ENCODE measurements at places on chromosomes 11 and 22. TPM values are rescaled to one million over a fixed set of nuclear protein-coding genes. Genes with fewer than 3 reads are reported as not detected.

- no peak overlapping the region for H3K27ac ChIP-seq
- no peaks in the 10 kb centered on the region for H3K36me3 ChIP-seq
- no peaks in the 10 kb centered on the region for H3K4me1 ChIP-seq
Measured at GRCh38 chr11:81772166-81772565, 961.5 kb downstream of the FAM181B start.

DNA sequence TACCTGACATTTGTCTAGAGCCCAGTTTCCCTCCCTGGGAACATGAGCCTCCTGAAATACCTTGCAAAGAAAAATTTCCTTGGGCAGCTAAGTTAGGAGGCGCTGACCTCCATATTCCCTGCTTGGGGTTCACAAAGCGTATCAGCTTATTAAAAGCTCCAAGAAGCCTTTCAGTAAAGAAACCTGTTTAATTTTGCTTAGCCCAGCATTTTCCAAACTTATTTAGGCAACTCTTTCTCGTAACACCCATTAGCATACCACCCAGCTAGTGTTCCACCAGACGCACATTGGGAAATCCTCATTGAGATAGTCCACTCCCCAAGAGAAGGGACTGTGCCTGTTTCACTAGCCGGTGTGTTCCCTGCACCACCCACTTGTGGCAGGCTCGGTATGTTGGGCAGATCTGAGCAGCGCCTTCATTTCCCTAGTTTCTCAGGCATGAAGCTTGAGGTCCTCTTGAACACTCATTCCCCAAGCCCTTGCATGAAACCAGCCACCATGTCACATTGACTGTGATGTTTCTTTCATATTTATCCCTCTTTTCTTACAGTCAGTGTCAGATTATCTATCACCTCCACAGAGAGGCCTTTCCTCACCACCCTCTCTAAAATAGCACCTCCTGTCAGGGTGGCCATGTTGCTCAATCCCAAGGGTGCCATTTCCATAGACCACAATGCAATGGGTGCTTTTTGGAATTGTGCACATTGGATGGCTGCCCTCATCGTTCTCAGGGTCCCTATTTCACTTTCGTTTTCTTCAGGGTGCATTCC, 12.5 kb upstream of the ELF5 start:
- H3K36me3 ChIP-seq: no peaks in the 10 kb centered on the region
- no peak overlapping the region for H3K27ac ChIP-seq
- no peaks in the 10 kb centered on the region for H3K27me3 ChIP-seq

- no peaks in the 10 kb centered on the region for H3K27me3 ChIP-seq
- no peaks in the 10 kb centered on the region for H3K4me1 ChIP-seq
- H3K4me3 ChIP-seq: no peak overlapping the region
Measured at GRCh38 chr11:75100314-75100713, 3.6 kb upstream of the OR2AT4 start.

DNA sequence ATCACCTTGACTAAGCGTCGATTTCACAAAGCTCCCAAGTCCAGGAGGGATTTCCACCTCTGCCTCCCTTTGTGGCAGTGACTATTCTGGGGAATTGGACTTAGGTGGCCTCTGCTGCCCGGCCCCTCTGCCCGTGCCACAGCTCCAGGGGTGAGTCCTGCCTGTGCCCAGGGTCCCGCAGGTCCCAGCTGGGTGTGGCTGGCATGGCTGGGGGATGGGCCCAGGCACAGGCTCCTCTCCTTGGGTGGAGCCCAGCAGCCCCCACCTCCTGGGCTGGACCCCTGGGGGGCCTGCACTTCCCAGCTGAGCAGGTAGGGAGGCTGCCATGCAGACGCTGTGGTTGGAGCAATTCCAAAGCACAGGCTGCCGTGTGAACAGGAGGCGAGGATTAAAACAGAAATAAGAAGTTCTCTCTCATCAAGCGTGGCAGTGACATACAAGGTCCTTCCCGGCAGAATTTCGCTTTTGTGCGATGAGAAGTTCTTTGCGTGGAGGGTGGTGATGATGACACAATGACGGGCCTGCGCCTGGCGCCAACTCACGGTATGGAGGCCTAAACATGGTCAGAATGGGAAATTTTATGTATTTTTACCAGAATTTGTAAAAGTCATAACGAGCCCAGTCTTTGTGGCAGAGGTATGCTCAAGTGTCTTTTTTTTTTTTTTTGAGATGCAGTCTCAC, 107.3 kb downstream of the BRD1 start:
- H3K4me3 ChIP-seq: no peak overlapping the region
- peak; percentile 47 for DNase-seq
- no peaks in the 10 kb centered on the region for H3K36me3 ChIP-seq
- H3K27ac ChIP-seq: no peak overlapping the region
- H3K27me3 ChIP-seq: no peaks in the 10 kb centered on the region
- H3K4me1 ChIP-seq: peaks cover 12% of the 10 kb centered on the region

ASPHD2 gene
- total RNA-seq: 0.11 TPM

OR5T3 gene
- not detected for total RNA-seq
